H1 (cell line): ENCODE measurements at places on chromosomes 2 and 18. TPM values are rescaled to one million over a fixed set of nuclear protein-coding genes. Genes with fewer than 3 reads are reported as not detected.

GRCh38 chr2:26632624-26633185 is 8.5 kb downstream of the CIB4 start:
- H3K27me3 ChIP-seq: no peaks in the 10 kb centered on the region; the same call in 1 of the 2 replicates
- DNase-seq: no peak
- H3K27ac ChIP-seq: no peak overlapping the region
- no peaks in the 10 kb centered on the region for H3K4me1 ChIP-seq
- no peaks in the 10 kb centered on the region for H3K36me3 ChIP-seq
- no peak overlapping the region for H3K4me3 ChIP-seq

DNA sequence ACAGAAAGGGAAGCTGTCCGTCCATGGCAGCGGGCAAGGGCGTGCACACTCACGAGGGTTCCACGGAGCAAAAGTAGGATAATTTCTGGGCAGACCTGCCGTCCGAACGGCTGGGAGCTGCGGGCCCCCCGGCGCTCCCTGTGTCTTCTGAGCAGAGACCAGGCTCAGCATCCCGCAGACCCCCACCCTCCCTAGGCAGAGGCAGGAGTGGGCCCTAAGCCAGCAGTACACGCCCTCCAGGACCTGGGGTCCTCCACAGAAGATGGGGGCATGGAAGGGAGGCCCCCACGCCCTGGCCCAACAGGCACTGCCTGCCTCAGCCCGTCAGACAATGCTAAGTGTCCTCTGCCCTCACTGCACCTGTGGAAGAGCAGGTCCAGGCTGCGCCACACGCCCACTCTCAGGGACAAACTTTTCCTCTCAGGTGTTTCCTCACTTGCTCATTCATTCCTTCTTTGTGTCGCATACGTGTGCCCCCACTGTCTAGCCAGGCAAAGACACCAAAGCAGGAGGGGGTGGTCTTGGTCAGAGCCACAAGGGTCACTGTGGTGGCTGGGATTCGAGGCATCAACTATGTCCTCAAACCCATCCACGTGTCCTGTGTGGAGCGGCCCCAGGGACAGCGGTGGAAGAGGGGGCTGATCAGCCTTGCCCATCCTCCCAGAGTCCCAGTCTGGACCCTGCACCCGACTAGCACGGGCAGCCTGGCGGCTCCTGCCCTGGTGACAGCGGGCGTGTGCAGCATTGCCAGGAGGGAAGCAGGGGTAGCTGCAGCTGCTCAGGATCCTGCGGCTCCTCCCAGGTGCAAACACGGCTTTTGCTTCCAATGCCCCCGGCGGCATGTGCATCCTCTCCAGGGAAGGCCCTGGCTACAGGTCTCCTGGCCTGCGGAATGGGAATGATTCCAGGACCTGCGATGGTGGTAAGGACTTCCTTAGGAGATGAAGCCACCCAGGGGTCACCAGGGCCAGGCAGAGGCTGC is 2.4 kb upstream of the GPC1 start:
- H3K4me1 ChIP-seq: no peaks in the 10 kb centered on the region
- no peak overlapping the region for H3K27ac ChIP-seq
- H3K4me3 ChIP-seq: no peak overlapping the region
- no peak for DNase-seq
- peaks cover 28% of the 10 kb centered on the region for H3K27me3 ChIP-seq

DNA sequence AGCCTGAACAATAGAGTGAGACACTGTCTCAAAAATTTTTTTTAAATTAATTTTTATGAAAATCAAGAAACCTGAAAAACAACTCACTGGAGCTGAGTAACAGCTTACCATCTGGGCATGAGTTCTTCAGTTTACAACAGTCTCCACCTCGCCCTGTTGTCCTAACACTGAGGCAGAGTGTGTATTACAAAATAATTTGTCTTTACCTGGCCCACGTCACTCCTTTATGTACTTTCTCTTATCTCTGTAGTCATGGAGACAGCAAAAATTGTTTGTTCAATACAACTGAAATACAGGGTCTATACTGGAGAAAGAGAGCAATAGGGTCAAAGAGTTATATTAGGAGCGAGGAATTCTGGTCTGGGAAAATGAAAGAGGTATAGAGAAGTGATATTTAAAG is 48.1 kb downstream of the CYTIP start:
- no peak for DNase-seq
- no peaks in the 10 kb centered on the region for H3K4me1 ChIP-seq
- H3K36me3 ChIP-seq: no peaks in the 10 kb centered on the region
- H3K27me3 ChIP-seq: no peaks in the 10 kb centered on the region
- H3K4me3 ChIP-seq: no peak overlapping the region

GRCh38 chr2:88574445-88574844 is 52.8 kb downstream of the EIF2AK3 start:
- no peaks in the 10 kb centered on the region for H3K4me1 ChIP-seq
- no peaks in the 10 kb centered on the region for H3K27me3 ChIP-seq
- no peak for DNase-seq
- H3K27ac ChIP-seq: no peak overlapping the region
- H3K4me3 ChIP-seq: no peak overlapping the region
- H3K36me3 ChIP-seq: peaks cover 31% of the 10 kb centered on the region

Gene STK11IP
- total RNA-seq: 24.1 and 29.6 TPM in 2 replicates
